Stromal cell of bone marrow (primary cell): ENCODE measurements at places on chromosomes 12 and 14.

DNA sequence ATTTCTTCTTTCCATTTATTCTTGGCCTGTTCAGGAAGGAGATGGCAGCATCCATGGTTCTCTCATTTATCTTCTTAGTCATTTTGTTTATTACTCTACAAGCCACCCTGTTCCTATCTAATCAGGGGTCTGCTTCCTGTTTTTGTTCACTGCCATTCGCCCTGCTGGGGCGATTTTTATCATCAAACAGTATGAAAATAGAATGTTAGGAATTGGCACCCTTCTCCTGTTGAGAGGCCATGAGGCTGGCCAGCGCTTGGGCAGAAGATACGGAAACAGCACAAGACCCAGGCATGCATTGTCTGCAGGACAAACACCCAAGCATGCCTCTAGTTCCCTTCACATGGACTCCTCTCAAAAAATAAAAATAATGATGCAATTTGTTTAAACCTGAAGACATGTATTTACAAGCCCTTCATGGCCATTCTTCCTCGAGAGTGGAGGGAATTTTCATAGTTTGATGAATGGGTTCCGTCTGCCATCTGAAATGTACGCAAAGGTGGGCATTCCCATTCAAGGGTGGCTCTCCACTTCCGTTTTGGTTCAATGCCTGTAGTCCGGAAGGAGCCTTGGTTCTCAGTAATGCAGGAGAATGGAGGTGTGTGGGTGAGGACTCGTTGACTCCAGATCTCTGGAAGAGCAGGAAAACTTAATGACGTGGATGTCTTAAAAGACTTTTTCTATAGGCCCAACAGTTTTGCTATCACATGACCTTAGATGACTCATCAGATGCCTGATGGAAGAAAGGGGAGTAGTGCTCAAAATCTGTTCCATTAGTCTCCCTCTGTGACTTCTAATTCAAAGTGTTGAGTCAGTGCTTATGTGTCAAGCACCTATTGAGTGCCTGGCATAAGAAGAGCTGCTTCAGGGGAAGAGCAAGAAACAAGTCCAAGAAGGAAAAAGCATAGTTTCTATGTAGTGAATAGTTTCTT is 252.4 kb upstream of the TBX3 start:
- peak; percentile 24 for DNase-seq

DNA sequence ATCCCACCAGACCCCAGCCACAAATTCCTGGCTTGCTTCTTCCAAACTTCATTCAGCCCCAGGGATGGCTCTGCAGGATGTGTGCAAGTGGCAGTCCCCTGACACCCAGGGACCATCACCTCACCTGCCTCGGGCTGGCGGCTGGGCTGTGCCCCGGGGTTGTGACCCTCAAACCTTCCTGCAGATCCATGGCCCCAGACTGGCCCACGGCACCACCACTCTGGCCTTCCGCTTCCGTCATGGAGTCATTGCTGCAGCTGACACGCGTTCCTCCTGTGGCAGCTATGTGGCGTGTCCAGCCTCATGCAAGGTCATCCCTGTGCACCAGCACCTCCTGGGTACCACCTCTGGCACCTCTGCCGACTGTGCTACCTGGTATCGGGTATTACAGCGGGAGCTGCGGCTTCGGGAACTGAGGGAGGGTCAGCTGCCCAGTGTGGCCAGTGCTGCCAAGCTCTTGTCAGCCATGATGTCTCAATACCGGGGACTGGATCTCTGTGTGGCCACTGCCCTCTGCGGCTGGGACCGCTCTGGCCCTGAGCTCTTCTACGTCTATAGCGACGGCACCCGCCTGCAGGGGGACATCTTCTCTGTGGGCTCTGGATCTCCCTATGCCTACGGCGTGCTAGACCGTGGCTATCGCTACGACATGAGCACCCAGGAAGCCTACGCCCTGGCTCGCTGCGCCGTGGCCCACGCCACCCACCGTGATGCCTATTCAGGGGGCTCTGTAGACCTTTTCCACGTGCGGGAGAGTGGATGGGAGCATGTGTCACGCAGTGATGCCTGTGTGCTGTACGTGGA is at the start of gene PSMB11:
Gene PSMB11, plus strand, starts transcription at position 51 of the 804 bp plus-strand sequence. Its CDS starts 14 bp downstream, at position 65.
- no peak for DNase-seq

GRCh38 chr12:27107986-27108385 is 25.6 kb upstream of the C12orf71 start:
- no peak for DNase-seq

DNA sequence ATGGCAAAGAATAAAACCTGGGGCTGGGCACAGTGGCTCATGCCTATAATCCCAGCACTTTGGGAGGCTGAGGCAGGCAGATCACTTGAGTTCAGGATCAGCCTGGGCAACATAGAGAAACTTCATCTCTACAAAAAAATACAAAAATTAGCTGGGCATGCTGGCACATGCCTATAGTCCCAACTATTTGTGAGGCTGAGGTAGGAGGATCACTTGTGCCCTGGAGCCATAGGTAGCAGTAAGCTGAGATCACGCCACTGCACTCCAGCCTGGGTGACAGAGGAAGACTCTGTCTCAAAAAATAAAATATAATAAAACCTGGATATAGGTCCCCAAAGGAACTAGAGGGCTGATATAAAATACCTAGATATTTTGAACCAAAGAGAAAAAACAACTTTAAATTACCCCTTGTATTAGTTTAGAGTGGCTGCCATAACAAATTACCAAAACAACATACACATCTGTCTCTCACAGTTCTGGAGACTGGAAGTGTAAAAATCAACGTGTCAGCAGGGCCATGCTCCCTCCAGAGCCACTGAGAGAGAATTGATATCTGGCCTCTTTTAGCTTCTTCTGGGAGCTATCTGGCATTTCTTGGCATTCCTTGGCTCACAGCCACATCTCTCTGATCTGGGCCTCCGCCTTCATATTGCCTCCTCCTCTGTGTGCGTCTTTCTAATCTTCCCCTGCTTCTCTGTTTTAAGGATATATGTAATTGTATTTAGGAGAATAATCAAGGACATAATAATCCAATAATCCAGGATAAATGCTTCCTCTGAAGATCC is 47.9 kb upstream of the ATF7IP start:
- no peak for DNase-seq

DNA sequence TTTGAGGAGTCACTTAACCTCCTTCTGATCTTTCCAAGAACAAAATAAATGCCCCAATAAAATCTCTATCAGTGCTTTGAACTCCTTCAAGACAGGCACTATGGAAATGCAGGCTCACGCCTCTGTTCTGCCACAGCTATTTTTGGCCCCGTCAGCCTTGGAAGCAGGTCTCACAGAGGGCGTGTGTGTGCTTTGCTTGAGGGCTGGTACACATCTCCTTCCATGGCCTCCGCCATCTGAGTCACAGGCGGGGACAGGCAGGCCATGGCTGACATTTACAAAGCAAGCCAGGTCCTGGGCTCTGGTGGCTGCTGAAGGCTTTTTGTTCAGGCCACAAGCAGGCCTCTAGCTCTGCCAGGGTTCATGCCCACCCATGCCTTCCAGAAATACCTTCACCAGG is 16.0 kb downstream of the PRIMA1 start:
- no peak for DNase-seq

DNA sequence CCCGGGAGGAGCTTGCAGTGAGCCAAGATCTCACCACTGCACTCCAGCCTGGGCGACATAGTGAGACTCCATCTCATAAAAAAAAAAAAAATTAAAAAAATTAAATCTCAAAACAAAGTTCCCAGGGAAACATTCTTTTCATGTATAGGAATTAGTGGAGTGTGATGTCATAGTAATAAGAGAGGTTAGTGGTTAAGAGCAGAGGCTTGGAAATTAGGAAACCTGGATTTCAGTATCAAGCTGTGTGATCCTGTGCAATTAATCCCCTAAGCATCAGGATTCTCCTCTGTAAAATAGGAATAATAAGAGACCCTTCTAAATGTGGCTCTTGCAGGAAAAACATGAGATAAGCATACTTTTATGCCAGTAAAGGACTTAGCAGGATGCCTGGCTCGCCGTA is 3.1 kb upstream of the TXNRD1 start:
- DNase-seq = no peak
